ENCODE measurements at places on chromosomes 7 and 10.

- no peak for DNase-seq
Measured at GRCh38 chr10:6247041-6247712, 44.4 kb downstream of the PFKFB3 start.

- no peak for DNase-seq
Measured at GRCh38 chr10:81820418-81820817, 54.6 kb upstream of the NRG3 start.

GRCh38 chr10:84311576-84311975, 16.8 kb upstream of the CCSER2 start:
- DNase-seq, result no peak

DNA sequence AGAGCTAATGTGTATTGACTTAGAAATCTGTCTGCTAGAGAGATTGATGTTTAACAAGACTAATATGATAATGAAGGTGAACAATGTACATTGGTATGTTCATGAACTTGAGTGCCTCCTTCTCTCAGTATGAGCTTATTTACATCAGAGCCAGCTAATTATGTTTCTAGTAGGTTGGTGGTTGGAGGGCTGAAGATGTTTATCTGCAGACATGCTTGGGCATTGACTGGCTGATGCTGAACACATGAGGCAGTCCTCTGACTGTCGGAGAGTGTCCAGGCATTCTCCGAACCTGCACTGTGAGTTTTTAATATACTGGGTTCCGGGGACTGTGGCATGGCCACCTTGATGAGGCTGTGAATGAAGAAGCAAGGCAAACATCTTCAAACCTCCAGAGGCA, 47.5 kb downstream of the BMPER start:
- no peak for DNase-seq

GRCh38 chr7:137017221-137017620, 148.8 kb downstream of the CHRM2 start:
- no peak for DNase-seq

GRCh38 chr10:32327364-32327691, 19.6 kb downstream of the EPC1 start:
- no peak for DNase-seq

GRCh38 chr7:101767544-101767943, 49.9 kb upstream of the CUX1 start:
- no peak for DNase-seq

GRCh38 chr7:44264221-44264931, 61.0 kb downstream of the CAMK2B start:
- DNase-seq, result no peak

- no peak for DNase-seq
Measured at GRCh38 chr10:88271761-88272543, 311.2 kb downstream of the RNLS start.

- no peak for DNase-seq
Measured at GRCh38 chr7:4286351-4286750, 395.7 kb upstream of the FOXK1 start.

DNA sequence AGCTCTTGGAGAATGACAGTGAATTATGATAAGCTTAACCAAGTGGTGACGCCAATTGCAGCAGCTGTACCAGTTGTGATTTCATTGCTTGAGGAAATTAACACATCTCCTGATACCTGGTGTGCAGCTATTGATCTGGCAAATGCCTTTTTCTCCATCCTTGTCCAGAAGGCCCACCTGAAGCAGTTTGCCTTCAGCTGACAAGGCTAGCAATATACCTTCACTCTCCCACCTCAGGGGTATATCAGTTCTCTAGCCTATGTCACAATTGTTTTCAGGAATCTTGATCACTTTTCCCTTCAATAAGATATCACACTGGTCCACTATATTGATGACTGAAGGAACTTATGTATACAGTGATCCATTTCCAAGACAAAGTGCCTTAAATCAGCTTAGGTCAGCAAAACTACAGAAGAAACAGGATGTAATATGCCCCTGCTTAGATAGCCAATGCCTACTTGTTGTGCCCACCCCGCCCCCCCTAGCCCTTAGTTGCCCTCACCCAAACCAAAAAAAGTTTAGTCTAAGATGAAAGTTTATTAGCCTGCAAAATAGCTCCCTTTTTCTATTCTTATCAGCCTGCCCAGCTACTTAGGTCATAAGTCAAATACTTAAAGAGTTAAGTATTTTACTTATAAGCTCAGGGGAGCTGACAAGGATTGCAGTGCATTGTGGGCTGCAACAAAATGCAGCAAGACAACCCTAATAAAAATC, 45.1 kb downstream of the PTPRE start:
- no peak for DNase-seq

Measured in NCI-H748 treated with DMSO at 0.1 percent for 48 hours (cell line).